ENCODE measurements at places on chromosomes 16 and 17.
A peak's percentile ranks its signal among the peaks of the same experiment; 100 is the strongest.

DNA sequence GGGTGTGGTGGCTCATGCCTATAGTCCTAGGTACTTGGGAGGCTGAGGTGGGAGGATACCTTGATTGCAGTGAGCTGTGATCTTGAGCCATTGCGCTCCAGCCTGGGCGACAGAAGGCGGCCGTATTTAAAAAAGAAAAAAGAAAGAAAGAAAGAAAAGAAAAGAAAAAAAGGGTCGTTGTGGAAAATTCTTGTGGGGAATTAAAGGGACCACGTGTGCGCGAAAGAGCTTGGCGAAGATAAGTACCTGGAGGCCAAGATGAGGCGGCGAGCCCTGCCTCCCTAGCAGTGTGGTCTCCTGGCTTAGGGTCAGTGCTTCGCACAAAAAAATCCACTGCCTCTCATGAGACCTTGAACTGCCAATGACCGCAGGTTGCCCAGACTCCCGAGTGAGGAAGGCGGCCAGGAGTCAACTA, 728 bp upstream of the NMT1 start:
- DNase-seq, result no peak

GRCh38 chr16:31128711-31129567, 6.6 kb downstream of the PRSS8 start:
- peak; percentile 99 for DNase-seq

DNA sequence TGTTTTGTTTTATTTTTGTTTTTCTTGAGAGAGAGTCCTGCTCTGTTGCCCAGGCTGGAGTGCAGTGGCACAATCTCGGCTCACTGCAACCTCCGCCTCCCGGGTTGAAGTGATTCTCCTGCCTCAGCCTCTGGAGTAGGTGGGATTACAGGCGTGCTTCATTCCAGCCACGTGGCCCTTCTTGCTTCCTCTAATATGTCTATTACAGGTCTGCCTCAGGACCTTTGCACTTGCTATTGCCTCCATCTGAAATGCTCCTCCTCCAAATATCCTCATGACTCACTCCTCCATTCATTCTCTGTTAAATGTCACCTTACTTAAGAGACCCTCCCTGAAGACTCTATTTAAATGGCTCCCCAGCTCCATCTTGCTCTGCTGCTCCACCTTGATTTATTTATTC, 39.0 kb downstream of the LYRM9 start:
- no peak for DNase-seq

GRCh38 chr17:10161386-10161785, 37.0 kb downstream of the GAS7 start:
- DNase-seq, result no peak

GRCh38 chr17:29032857-29033197, 10.1 kb upstream of the PIPOX start:
- DNase-seq, result no peak

GRCh38 chr16:81633680-81634379, 145.3 kb upstream of the PLCG2 start:
- no peak for DNase-seq

DNA sequence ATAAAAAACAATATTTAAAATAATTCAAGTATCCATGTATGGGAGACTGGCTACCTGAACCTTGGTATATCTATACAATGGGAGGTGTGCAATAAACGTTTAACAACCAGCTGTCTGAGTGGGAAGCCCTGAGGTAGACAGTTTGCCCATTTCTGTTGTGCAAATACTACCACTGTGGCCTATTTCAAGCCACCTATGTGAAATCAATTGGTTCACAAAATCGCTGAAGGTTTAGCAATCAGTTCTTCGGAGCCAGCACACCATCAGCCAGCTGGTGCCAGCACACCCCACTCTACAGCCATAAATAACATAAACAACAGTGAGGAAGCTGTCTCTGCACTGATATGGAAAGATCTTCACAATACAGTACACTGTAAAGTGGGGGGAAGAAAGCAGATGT, 46.7 kb upstream of the KDM8 start:
- DNase-seq, result no peak

- DNase-seq, result no peak
These were observed 8.2 kb upstream of the ATP2C2 start for GRCh38 chr16:84360170-84360569.

- no peak for DNase-seq
These were observed 4.2 kb downstream of the CDR2 start for GRCh38 chr16:22370038-22370820.

DNA sequence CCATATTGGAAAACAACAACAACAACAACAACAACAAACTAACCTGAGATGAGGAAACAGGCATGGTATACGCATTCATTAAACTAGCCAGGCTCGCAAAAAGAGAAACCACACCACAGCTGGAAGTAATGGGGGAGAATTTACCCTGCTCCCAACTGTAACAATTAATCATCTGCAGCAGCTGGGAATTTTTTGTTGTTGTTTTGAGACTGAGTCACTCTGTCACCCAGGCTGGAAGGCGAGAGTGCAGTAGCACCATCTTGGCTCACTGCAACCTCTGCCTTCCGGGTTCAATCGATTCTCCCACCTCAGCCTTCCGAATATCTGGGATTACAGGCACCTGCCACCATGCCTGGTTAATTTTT, 16.3 kb downstream of the PRPSAP1 start:
- no peak for DNase-seq

DNA sequence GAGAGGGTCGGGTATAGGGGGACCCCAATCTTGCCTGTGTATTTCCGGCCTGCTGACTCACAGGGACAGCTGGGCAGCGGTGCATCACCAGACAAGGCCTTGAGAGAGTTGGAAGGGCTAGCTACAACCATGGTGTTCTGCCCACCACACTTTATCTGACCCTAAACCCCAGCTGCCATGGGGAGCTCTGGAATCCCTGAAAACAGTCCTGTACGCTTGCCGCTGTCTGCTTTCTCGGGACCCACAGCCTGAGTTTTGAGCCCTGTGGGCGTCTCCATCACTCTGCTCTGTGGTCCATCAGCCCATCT, 100.4 kb upstream of the GSE1 start:
- DNase-seq, result no peak

DNA sequence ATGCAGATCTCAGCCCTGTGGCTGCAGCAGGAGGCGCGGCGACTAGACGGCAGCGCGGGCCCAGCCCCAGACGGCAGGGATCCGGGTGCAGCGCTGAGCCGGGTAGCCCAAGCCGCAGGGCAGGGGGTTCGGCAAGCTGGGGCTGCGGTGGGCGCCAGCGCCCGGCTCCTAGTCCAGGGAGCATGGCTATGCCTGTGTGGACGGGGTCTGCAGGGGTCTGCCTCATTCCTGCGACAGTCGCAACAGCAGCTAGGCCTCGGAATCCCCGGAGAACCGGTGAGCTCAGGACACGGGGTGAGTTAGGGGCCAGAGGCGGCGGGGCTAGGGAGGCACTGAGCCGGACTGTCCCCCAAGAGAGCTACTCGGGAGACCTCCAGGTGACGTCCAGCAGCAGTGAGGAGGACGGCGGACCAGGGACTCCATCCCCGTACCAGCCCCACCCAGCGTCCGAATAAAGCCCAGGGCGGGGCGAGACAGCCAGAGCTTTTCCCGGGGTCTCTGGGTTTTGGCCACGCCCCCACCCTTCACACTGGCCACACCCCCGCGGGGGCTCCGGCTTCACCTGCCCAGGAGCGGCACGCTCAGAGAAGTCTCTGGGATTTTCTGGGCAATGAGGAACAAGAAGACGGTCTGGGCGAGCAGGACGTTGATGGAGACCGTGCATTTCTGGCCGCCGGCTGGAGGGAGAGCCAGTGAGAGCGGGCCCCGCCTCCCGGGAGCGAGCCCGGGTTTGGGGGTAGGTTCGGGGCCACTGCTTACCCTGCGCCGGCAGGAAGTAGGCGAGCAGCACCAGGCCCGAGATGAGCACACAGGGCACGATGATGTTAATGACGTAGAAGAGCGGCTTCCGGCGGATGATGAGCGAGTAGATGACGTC, 1.1 kb downstream of the C17orf107 start:
- DNase-seq, result no peak

DNA sequence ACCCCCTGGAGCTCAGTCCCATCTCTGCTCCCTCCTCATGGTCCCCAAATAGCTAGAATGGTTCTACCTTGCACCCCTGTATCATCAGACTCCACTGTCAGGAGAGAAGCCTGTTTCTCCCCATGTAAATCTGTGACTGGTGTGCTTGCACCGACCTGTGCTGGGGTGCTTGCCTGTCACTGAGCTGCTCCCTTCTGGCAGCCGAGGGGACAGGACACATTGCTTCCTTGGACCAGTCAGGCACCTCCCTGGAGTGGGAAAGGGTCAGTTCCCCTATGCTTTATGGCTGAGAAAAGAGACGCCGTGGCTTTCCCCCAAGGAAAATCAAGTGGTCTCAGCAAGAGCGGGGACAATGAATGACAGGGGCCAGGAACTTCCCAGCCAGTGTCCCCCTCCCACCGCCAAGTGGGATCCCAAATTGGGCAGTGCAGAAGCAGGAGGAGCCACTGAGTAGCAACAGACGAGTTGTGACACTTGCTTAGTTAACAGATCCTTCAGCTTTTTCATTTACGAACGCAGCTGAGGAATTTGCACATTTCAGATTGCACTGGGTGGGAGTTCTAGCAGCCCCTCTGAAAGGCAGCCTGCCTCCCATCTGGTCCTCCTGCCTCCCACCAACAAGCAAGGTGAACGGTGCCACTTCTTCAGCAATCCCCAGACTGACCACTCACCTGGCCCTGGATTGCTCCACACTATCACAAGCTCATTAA, 156.4 kb downstream of the KATNIP start:
- no peak for DNase-seq

DNA sequence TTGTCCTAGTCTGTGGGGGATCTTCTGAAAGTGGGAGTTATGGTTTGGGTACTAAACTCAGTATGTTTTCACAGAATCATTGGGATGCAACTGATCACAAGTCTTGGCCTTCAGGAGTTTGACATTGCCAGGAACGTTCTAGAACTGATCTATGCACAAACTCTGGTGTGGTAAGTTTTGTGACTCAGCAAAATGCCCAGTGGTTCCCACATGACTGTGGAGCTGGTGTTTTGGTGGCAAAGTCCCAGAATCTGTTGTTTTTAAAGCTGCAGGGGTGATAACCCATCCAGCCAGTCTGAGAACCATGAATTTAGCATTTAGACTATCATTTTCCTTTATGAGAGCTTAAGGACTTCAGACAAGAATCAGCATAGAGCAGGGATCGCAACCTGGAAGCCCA, 40.6 kb downstream of the GDE1 start:
- DNase-seq, result no peak

DNA sequence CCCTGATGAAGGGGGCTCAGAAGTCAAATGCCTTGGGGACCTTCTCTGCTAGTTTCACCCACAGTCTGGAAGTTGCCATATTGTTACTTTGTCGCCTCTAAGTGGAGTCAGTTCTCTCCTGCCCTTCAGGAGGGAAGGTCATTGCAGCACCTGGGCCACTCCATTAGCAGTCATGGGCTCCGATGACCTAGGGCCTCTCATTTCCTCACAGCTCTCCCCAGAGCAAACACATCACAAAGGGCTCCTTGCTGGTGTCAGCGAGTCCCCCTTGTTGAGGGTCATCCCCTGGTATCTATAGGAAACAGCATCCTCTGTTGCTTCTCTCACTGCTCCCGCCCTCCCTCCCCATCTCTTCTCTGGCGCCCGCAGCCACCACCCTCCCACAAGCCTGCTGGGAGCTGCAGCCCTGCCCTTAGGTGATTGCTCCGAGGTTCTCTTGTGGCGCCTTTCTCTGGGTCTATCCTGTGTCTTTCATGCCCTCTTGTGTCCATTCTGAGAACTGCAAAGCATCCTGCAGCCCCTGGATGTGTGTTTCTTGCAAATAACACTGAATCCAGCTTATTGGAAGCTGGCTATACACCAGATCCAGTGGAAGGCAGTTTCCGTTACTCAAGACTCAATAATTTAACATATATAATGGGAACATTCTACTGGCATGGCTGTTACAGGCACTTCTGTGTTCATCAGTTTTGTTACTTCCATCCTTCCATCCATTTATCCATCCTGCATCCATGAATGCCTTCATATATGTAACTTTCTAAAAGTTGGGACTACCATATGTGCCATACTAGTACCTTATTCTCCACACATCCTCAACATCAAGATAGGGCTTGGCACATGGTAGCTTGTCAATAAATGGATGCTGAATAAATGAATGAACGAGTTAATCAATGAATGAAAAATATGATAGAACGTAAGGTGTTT, 21.2 kb downstream of the PDILT start:
- peak; percentile 27 for DNase-seq

- DNase-seq, result no peak
These were observed 106.8 kb downstream of the CCDC182 start for GRCh38 chr17:57638284-57638683.

DNA sequence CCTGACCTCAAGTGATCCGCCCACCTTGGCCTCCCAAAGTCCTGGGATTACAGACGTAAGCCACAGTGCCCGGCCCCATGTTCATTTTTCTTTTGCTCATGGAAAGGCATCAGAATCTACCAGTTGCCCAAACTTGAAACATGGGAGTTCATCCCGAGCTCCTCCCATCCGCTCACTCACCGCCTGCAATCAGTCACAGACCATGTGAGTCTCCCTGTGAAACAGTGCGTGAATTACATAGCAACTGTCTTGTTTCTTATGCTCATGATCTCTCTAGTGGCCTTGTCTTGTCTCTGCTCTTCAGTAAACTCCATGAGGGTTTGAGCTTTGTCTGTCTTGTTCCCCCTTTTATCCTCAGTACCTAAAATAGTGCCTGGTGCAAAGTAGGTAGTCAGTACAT, 52.1 kb upstream of the TNRC6A start:
- DNase-seq, result no peak

DNA sequence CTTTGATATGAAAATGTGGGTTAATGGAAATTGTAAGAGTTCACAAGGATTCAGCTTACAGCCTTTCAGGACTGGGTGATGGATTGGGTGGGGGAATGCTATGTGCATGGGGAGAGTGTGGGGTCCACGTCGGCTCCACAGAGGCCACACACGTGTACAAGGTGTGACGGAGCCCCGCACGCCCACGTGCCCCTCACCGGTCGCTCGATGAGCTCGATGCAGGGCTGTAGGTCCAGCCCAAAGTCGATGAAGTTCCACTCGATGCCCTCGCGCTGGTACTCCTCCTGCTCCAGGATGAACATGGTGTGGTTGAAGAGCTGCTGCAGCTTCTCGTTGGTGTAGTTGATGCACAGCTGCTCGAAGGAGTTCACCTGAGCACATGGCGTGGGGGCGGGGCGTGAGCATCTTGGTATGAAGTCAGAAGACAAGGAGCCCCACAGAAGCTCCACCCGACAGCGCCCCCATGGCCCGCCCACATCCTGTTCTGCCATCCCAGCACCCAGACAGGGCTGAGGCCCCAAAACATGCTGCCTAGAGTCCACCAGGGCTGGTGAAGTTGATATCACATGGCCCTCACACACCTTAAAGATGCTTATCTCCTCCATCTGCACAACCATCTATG, 99.1 kb downstream of the MYH11 start:
- DNase-seq, result no peak

GRCh38 chr16:85046472-85046916, 18.9 kb downstream of the KIAA0513 start:
- DNase-seq, result no peak

- no peak for DNase-seq
These were observed 60.7 kb upstream of the SREBF1 start for GRCh38 chr17:17897442-17897841.

- DNase-seq, result no peak
These were observed 24.5 kb downstream of the OR1D5 start for GRCh38 chr17:3038941-3039340.
